OCI-M1 (cell line): ENCODE measurements at places on chromosomes 16 and 17.

DNA sequence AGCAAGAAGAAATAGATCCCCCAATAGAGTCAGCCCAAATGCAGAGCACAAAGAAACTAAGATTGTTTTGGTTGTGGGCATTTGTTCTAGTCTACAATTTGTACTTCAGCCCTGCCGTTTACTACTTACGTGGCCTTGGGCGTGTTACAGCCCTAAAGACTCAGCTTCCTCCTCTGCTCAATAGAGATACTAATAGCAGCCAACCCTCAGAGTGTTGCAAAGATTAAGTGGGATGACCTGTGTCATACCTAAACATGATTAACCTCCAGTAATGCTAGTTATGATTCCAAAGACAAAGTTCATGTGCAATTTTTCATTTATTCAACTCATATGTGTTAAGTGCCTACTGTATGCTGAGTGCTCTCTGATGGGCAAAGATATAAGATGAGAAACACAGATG lies 43.1 kb downstream of the MAF start:
- DNase-seq, result no peak

DNA sequence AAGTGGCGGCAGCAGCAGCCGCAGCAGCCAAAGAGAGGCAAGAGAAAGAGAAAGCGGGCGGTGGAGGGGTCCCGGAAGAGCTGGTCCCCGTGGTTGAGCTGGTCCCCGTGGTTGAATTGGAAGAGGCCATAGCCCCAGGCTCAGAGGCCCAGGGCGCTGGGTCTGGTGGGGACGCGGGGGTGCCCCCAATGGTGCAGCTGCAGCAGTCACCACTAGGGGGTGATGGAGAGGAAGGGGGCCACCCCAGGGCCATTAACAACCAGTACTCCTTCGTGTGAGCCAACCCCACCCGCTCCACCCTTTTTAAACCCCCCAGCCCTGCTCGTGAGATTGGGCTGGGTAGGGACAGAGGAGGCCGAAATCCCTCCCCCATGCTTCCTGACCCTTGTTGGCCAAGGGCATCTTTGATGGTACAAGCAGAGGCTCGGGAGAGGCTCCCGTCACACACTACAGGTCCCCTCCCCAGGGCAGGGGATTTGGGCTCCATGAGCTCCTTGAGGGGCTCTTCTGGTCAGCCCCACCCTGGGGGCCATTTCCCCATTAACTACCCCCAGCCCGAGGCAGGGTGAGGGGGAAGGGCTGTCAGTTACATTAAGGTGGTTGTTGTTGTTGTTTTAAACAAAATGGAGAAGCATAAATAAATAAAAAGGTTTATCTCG lies 4.6 kb upstream of the ATP2A1 start:
- peak; percentile 42 for DNase-seq

- no peak for DNase-seq
Observed at GRCh38 chr16:59759296-59759695, 1025.2 kb upstream of the GOT2 start.

- no peak for DNase-seq
Observed at GRCh38 chr16:58847902-58848661, 114.0 kb upstream of the GOT2 start.

GRCh38 chr17:7508846-7509245 lies 24.7 kb downstream of the POLR2A start:
- DNase-seq, result no peak

GRCh38 chr16:75064403-75065148 lies 52.0 kb downstream of the LDHD start:
- DNase-seq, result peak; percentile 97

DNA sequence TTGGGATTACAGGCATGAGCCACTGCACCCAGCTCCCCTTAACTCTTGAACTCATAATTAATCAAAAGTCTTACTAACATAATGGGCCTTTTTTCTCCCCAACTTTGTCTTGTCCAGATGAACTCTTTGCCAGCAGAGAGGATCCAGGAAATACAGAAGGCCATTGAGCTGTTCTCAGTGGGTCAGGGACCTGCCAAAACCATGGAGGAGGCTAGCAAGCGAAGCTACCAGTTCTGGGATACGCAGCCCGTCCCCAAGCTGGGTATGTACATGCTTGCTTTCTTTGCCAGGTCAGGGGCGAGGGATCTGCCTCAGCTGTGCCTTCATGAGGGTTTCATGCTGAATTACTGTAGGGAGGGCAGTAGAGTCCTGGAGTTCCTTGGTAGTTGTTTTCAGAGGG lies 25.3 kb downstream of the NMT1 start:
- no peak for DNase-seq

- no peak for DNase-seq
Observed at GRCh38 chr17:60602385-60602742, 2.4 kb downstream of the PPM1D start.

DNA sequence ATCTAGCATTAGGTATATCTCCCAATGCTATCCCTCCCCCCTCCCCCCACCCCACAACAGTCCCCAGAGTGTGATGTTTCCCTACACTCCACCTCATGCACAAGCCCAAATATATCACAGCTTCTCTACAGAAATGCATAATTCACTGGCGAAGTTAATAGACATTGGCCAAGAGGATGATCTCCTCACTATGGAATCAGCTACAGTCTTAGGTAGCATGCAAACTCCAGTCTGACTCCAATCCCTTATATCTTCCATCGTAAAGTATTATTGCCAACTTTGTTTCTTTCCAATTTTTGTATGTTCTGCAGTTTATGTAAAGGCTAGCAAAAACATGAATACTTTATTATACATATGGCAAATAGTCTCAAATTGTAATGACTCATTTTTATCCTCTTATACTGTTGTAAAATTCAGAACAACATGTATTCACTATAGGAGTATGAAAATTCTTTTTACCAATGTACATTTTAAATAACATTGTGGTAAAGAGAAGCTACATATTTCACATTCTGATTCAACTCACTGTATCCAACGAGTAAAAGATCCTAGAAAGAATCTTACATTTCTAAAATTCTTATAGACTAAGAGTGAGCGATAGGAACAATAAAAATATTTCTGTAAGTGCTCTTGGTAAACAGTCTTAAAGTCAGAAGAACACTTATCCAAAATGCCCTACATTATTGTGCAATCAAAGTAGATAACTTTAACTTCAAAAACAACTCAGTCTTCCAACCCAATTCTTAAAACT lies 871 bp downstream of the ABCA8 start:
- DNase-seq, result no peak

DNA sequence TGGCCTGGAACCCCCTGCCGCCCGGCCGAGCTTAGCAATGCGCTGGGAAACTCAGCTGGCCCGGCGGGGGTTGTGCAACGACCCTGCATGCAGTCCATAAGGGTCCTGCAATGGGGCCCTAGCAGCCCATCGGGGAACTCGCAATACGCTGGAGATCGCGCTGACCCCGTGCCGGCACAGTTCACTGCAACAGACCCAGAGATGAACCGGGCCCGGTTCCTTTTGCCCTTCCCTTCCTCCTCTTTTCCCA lies 375 bp downstream of the SLC25A11 start:
- no peak for DNase-seq

GRCh38 chr16:69340095-69340644 lies 598 bp downstream of the NIP7 start:
- no peak for DNase-seq

DNA sequence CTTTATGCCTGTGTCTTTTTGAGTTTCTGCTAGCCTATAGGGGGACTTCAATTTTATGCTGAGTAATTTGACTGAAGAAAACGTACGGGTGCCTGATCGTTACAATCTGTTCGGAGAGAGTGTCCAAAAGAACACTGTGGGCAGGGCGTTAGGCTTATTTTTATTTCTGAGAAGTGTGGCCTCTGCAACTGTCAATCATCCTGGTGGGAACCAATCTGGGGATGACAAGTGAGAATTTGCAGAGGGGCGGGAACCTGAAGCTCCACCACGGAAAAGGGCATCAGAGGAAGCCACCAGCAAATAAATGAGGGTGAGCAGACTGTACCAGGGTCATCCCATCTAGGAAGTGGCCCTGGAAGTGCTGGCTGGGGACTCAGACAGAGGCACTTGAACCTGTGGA lies 12.0 kb upstream of the CDYL2 start:
- DNase-seq, result no peak

GRCh38 chr16:17108596-17108995 lies 362.2 kb downstream of the XYLT1 start:
- no peak for DNase-seq

- DNase-seq, result no peak
Observed at GRCh38 chr17:37389160-37389559, 13.4 kb downstream of the C17orf78 start.

DNA sequence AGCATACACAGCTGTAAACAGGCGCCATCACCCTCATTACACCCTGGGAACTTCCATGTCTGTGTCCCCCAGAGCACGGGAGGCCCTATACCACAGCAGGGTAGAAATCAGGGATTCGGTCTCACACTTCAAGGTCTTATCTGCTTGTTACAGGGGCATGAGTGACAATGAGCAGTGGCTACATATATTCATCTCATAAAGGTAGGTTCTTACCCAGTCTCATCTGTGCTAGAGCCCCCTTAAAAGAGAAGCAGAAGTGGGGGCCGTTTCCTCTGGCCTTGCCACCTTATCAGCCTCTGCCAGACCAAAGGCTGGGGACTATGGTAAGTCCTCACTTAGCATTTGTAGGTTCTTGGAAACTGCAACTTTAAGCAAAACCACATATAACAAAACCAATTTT lies 46.5 kb downstream of the IRX5 start:
- DNase-seq, result peak; percentile 34

- no peak for DNase-seq
Observed at GRCh38 chr16:59758848-59759247, 1024.7 kb upstream of the GOT2 start.

GRCh38 chr16:84184775-84185174 lies 2.1 kb downstream of the TAF1C start:
- no peak for DNase-seq

DNA sequence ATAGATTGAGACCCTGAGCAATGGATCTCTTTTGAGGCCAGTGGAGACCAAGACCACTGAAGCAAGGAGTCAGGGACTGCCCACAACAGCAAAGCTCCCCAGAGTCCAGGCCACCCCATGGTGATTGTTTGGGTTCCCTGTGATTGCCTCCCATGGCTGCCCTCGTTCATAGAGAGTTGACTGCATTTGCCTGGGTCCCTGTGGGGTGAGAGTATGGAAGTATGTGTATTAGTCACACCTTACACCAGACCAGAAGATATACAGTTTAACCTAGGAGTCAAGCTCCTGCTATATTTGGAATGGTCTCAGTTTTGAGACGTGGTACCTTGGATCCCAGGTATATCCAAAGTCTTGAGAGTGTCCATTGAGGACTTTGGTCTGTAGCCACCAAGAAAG lies 20.2 kb downstream of the HLF start:
- DNase-seq, result no peak

- DNase-seq, result no peak
Observed at GRCh38 chr16:49594685-49595498, 221.3 kb downstream of the C16orf78 start.

GRCh38 chr16:72073560-72074230 lies 10.7 kb downstream of the HPR start:
- no peak for DNase-seq

DNA sequence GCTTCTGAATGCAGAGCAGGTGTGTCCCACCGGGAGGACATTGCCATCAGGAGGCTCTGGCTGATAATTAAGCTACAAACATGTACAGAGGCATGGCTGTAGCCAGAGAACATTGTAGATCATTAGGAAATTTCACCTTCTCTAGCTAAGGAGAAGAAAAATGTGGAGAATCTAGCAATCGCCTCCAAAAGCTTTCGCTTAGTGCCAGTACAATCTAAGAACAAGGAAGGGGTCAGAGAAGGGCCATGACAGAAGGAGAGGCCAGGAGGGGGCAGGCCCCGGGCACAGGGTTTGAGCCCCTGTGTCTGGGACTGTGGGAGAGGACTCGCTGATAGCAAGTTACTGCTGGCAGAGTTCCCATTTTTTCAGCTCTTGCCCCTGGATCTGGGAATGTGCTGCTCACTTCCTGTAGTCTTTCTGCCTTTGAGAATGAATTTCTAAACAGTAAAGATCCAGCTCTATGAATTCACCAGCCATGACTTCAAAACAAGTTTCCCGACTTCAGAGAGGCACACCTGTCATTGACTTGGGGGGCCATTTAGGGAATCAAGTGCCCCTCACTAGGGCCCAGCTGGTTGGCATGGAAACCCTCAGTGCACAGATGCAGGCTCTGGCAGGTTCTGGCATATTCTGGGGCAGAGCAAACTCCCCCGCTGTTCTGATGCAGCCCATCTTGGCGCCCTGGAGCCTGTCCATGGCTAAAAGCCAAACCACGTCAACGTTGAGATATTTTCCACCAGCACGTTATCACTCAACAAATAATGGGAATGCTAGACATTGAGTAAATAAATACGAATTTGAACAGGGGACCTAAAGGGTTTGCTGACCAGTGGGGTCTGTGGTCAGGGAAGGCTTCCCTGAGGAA lies 59.5 kb upstream of the CACNG4 start:
- peak; percentile 0 for DNase-seq

DNA sequence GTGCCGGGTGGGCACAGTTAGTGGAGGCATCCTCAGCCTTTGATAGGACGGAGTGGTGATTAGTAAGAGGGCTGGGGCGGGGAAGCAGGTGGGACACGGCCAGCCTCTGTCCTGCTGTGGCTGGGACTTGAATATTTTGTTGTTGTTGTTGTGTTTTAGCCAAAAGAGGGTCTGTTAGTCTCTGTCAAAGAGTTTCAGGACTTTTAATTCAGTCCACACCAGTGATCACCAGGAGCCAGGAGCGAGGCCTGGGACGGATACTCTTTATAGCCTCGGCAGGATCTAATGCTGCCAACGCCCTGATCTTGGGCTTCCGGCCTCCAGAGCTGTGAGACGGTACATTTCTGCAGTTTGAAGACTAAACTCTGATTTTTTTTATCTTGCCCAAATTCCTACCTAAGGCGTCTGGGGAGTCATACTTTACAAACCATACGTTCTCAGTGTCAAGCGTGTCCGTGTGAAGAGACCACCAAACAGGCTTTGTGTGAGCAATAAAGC lies 2.9 kb upstream of the RNF213 start:
- no peak for DNase-seq

GRCh38 chr16:83624429-83625120 lies 183.2 kb upstream of the HSBP1 start:
- no peak for DNase-seq

DNA sequence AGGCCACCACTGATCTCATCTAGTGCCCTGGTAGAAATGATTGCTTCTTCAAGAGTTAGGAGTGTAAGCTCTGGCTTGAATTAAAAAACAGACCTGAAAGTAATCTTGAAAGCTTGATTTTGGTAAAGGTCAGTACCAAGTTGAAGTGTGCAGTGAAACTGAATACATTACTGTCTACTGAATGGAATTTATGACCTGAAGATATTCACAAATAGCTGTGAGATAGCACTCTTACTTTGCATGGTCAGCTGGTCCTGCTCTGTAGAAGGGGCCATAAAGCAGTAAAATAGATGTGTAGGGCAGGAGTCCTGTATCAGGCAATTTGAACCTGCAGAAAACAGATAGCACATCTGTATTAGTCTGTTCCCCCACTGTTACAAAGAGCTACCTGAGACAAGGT lies 78.6 kb downstream of the MYH13 start:
- no peak for DNase-seq

GRCh38 chr17:14361945-14362508 lies 61.1 kb downstream of the HS3ST3B1 start:
- DNase-seq, result no peak

GRCh38 chr17:81018044-81018802 lies 16.7 kb upstream of the BAIAP2 start:
- peak; percentile 93 for DNase-seq

- no peak for DNase-seq
Observed at GRCh38 chr17:31509095-31509804, 117.8 kb downstream of the RAB11FIP4 start.
